Endothelial cell of coronary artery (primary cell): ENCODE measurements at places on chromosomes 3 and 15. TPM values are rescaled to one million over a fixed set of nuclear protein-coding genes. Genes with fewer than 3 reads are reported as not detected.

The ARHGEF26 gene
- 0.54 and 0.94 TPM in 2 replicates for total RNA-seq

The SLC15A2 gene
- total RNA-seq, result 0.09 and 0.75 TPM in 2 replicates

The LRRC31 gene
- total RNA-seq, result not detected in 2 replicates

The TMEM87A gene
- total RNA-seq, result 44.3 and 49.5 TPM in 2 replicates

The TF gene
- under 0.01 and 0.36 TPM in 2 replicates for total RNA-seq
